Naive thymus-derived CD8-positive, alpha-beta T cell (primary cell): ENCODE measurements at places on chromosomes 6 and 20. TPM values are rescaled to one million over a fixed set of nuclear protein-coding genes. Genes with fewer than 3 reads are reported as not detected.

GRCh38 chr6:135170849-135171248 is 10.3 kb upstream of the MYB start:
- no peak for DNase-seq

SNPH gene
- 26.6 TPM for total RNA-seq

- DNase-seq, result no peak
Observed at GRCh38 chr6:118788702-118789101, 105.2 kb upstream of the ASF1A start.

DNA sequence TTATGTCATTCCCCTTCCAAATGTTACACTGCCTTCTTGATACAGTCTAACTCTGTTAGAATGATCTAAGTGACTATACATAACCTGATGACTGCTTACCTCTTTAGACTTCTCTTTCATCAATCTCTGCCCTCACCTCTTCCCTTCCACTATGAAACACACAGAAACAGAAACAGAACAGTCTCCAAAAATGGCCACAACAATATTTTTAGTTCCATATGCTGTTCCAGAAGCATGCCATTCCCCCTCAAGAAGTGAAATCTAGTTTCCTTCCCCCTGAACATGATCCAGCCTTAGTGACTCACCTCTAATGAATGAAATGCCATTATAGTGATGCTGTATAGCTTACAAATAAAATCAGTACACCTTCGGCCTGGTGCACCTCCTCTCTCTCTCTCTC is 229.3 kb upstream of the TENT5A start:
- no peak for DNase-seq

DNA sequence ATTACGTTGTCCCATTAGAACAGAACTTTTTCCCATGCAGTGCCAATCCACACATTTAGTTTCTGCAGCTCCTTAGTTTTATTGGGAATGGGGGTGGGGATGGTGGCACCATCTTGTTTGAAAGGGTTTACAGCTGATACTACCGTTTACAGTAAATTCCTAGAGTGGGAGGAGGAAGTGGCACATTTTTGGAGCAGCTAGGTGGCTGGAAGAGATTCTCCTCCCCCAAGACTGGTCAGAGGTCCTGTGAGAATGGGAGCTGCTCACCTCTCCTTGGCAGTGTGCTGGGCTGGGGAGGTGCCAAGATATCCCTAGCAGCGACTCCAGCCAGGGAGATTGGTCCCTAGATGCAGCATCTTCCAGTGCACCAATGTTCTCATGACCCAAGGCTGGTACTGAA is 12.4 kb upstream of the CCN6 start:
- no peak for DNase-seq
